Islet precursor cell (in vitro differentiated cells): ENCODE measurements at places on chromosomes 2 and 18.

DNA sequence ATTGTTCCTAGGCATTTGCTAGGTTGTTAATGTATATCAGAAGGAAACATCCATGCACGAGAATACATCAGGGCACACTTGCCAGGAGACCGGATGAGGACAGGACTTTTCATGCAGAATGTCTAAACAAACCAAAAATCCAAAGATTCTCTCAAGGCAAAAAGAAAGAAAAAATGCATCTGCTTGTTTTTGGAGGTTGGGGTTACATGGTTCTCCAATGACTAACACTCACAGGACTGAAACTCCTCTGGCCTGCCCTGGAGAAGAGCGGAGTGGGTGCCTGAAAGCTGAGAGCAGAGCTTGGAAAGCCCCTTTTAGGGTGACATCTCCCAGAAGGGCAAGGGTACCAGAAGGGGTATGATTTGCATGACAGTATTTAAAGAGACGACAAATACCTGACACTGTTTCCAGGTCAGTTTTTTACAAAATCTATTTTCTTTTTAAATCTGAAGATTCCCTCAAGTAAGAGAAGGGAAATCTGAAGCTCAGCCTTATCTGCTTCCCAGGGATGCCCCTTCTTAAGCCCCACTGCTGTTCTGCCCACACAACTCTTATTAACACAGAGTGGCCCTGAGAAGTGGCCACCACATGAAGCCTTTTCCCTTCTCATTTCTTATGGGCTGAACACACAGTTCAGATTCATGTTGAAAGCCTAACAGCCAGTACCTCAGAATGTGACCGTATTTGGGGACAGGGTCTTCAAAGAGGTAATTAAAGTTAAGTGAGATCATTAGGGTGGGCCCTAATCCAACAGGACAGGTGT, 216.4 kb downstream of the STK39 start:
- no peak for DNase-seq

GRCh38 chr2:137056704-137057103, 291.4 kb downstream of the THSD7B start:
- DNase-seq, result no peak

- DNase-seq, result no peak
Measured at GRCh38 chr2:89833116-89833779, 1141.8 kb downstream of the RPIA start.

DNA sequence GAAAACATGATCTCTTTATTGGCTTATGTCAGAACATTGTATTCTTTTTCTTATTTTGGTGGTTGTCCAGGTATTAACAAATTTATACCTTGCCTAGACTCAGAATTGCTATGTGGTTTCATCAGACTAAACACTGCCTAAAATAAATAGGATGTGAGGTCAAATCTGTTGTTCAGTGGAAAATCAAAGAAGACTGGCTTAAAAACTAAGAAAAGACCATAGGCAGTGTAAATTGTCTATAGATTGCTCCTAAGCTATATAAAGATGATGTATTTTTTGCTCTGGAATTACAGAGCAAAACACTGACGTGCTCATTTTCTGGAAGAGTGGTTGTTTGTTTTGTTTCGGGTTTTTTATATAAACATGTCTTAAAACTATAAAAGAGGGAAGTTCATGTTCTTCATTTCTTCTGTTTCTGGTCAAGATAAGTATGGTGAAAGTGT, 266.0 kb downstream of the ALPK2 start:
- no peak for DNase-seq

DNA sequence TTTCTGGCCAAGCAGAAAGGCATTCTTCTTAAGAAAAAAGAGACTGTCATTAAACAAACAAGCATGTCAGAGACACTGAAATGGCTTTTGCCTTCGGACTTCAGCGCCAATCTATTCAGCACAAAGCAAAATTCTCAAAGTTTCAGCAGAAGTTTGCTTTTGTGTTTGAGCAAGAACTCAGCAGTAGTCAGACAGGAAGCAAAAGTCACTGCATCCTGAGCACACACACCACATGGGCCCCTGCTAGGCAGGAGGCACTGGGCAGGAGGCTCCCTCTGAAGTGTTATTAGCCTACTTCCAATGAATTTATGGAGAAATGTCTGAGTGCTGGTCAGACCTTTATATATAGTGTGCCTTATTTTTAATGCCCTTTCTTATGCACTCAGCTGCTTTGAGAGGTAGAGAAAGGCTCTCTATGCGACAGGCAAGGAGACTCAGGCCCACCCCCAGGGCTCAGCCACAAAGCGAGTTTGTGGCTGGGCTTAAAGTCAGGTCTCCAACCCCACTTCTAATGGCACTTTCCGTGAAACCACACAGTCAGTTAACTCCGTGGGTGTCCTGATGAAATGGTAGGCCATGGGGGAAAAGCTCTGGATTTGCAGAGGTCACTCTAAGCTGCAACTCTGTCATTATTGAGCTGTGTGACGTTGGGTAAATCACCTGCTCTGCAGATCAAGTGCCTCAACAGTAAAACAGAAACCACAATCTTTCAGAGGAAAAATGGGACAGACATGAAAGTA, 161.0 kb upstream of the TMEM200C start:
- DNase-seq, result no peak

GRCh38 chr2:98521266-98521665, 76.6 kb downstream of the INPP4A start:
- DNase-seq, result no peak

DNA sequence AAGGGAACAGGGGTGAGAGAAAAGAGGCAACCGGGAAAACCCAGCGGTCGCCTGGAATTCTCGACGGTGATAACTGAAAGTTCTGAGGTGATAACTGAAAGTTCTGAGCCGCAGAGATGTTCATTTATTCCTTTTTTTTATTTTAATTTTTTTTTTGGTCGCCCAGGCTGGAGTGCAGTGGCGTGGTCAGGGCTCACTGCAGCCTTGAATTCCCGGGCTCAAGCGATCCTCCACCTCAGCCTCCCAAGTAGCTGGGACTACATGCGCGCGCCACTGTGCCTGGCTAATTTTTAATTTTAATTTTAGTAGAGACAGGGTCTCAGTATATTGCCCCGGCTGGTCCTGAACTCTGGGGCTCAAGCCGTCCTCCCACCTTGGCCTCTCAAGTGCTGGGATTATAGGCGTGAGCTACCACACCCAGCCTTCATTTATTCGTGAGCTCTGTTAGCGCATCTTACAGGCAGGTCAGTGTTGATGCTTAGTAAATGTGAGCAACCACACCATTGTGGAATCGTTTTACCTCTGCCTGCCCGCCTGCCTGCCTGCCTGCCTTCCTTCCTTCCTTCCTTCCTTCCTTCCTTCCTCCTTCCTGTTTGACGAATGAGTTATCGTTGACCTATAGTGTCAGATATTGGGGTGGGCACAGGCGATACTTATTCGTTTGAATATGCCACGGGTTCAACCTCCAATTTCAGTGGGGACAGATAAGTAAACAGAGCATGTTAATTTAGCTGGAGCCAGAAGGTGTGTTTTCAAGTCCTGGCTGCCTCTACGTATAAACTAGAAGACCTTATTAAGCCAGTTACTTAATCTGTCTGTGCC, 557 bp upstream of the E2F6 start:
- no peak for DNase-seq

DNA sequence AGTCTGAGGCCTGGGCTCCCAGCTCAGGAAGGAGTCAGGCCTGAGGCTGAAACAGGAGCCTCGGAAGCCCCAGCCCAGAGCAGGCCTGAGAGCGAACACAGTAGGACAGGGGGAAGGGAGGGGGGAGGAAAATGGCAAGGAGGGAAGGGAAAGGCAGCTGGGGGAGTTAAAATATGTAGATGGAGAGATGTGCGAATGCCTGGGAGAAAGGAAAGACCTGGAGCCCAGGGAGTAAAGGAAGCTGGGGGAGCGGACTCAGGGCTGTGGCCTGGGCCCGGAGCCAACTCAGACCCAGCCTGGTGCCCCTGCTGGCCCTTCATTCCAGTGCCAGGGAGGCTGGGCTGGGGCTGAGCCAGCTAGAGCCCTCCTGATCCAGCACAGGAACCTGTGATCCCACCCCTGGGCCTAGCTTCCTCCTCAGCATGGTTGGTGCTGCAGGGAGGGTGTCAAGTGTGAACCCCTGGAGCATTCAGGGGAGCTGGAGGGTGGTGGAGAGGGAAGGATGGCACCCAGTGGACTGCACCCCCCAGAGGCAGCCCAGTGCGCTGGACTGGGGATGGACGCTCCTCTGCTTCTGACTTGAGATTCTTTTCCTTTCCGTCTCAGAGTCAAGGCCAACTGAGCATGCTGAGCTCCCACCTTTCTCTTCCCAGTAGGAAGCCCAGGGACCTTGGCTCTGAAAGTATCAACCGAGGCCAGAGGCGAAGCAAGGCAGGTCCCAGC, 46.3 kb downstream of the EMX1 start:
- DNase-seq, result peak; percentile 88

- peak; percentile 77 for DNase-seq
Measured at GRCh38 chr2:172995323-172996244, 80.1 kb upstream of the MAP3K20 start.

- DNase-seq, result peak; percentile 63
Measured at GRCh38 chr2:10332402-10333246, 29.9 kb downstream of the HPCAL1 start.

GRCh38 chr18:8525692-8526091, 83.5 kb upstream of the RAB12 start:
- no peak for DNase-seq

DNA sequence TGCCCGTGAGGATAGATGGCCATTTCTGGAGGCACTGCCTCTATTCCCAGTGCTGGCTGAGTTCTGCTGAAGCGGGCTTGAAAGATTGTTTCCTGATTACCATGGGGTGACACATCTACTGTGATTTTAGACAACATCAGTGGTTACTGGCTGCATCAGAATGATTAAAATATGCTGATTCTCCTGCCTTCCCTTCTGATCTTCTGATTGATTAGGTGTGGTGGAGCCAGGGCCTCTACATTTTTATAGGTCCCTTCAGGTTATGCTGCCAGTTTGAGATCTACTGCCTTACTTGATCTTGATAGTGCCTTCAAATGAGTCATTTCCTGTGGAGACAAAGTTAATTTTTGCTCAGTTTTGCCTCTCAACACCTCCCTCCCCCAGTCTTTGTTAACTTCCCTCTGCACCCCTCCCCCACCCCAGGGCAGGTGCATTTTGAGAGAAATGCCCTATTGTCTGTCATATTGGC, 31.6 kb upstream of the SNORC start:
- no peak for DNase-seq

DNA sequence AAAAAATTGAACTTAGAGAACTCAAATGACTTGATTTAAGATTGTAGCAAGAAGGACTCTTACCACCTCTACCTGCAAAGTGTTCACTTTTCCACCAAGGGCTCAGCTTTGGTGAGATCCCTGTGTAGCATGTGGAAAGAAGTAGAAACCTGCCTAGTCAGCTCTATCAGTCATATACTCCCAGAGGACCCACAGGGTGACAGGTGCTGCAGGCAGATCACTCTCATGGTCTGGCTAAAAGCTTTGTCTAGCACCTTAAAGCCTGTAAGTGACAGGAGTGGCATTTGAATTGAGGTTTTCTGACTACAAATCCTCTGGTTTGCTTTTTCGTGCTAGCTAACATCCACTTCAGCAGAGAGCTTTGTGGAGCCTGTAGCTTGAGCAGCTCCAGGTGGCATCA, 18.7 kb upstream of the NEMP2 start:
- no peak for DNase-seq

DNA sequence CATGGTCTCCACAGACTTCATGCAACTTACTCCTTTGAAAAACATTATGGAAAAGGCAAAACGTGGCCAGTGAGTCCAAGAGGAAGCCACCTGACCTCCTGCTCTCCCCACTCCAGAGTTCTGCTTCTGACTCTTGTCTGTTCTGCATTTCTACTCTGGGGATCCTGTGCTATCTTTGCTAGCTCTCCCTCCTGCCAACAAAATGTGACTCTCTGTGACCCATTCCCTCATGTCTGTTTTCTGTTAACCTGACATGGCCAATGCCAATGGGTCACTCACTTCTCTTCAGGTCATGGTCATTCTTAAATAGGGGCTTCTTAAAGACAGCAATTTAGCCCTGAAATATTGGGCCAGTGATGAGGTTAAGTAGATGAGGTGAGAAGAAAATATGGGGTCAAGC, 210.3 kb downstream of the CDH20 start:
- DNase-seq, result no peak

- DNase-seq, result no peak
Measured at GRCh38 chr18:43534511-43534910, 257.2 kb upstream of the SYT4 start.

DNA sequence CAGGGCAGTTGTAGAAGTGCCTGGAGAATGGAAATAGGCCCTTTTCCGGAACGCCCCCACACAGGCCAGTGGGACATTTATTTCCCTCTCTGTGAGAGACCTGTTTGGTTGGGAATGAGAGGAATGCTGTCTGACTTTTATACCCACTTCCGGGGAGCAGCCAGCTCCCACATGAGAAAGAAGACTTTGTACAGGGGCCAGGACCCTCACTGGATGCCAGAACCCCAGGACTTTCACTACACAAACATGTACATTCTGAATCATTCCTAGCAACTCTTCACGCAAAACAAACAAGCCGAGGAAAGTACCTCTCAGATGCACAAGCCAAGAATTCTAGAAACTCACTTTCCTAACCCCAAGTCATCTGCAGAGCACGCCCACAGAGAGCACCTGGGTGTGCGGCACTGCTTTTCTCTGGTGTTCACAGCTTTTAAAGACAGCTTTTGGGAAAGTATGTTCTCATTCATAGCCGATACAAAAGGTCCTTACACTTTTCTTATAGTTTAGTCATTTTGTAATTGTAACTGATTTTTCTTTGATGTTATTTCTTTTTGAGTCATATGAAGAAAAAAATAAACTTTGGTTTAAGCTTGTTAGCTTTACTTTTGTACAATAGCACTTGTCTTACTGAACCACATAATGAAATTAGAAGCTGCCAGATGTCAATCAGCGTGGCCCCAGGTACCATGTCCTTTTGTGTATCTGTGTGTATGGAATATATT, 856.1 kb upstream of the ID2 start:
- peak; percentile 69 for DNase-seq

DNA sequence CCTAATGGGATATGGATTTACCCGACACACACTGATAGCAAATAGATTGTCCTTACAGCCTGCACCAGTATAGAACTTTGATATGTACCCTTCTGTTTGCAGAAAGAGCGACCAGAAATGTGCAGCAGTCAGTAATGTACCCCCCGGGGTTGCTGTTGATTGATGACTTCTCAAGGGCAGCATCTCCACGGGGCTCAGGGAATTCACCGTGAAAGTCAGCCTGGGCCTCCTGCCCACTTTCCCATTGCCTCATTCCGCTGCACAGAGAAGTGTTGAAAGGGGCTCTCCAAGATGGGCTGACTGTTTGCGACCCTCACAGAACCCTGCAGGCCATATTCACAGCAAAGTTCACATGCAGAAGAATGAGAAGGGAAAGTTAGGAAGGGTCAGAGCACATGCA, 241.3 kb downstream of the PRKCE start:
- no peak for DNase-seq
